Mucosa of gallbladder (tissue), 1 donor: ENCODE measurements at places on chromosomes 16 and 17.

GRCh38 chr17:76701471-76701967, 9.2 kb downstream of the MXRA7 start:
- no peak for DNase-seq

DNA sequence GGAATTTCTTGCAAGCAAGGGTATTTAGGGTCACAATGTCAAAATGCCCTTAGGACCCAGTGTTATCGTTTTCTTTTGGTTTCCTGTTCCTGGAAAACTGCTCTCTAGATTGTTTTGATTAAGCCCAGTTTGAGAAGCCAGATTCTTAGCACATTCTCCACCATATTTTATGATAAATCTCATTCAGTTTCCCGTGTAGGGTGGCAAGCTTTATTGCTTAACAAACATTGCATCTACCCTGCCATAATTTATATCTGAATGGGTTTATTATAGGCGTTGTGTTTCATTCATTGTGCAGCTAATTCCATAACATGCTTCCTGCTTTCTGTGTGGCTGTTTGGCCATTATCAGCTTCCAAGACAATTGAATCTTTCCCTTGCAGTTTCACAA, 389.1 kb upstream of the DYNLRB2 start:
- no peak for DNase-seq

DNA sequence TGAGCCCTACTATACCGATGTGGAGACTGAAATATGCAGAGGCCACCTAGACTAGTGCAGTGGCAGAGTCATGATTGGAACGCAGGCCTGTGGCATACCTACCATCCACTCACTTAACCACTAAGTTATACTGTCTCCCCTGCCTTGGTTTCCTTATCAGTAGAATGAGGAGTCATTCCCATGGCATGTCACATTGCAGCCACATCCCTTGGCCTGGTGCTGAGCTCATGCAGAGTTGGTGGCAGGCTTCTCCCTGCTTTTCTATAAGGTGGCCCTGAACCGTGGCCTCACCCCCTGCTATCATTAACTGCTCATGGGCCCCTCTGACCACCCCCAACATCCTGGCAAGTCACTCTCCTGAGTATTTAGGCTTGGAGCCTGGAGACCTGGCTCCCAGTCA, 212.5 kb downstream of the KATNIP start:
- DNase-seq = no peak

DNA sequence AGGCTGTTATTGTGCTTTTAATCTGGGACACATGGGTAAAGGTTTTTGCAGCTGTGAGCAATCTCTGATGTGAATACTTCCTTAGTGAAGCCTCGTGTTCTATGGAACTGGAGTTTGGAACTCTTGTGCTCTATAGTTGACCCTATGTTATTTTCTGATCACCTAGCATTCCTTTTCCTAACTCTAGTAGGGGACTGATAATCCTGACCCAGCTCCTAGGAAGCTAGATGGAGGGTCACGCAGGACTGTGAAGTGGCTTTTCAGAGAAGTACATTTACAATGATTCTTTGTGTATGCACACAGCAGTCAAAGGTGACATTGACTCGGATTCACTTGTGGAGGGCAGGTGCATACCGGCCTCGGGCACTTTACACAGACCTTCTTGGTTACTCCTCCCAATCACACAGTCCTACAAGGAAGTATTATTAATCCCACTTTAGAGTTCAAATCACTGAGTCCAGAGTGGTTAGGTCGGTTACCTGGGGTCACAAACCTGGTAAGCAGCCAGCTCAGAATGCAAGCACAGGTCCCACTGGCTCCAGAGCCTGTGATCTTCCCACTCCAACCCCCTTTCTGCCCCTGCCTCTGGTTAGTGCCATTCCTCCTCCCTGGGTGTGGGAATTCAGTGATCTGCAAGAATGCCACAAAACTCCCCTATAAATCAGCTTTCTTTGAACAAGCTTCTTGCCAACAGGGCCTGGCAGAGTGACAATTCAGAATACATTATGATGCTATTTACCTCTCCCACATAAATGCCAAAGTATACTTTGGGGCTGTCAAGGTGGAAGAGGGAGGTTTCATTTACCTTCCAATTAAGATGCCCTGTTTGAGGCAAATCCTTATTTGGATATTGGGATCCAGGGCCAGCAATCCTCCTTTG, 7.1 kb downstream of the CHD9NB start:
- no peak for DNase-seq

DNA sequence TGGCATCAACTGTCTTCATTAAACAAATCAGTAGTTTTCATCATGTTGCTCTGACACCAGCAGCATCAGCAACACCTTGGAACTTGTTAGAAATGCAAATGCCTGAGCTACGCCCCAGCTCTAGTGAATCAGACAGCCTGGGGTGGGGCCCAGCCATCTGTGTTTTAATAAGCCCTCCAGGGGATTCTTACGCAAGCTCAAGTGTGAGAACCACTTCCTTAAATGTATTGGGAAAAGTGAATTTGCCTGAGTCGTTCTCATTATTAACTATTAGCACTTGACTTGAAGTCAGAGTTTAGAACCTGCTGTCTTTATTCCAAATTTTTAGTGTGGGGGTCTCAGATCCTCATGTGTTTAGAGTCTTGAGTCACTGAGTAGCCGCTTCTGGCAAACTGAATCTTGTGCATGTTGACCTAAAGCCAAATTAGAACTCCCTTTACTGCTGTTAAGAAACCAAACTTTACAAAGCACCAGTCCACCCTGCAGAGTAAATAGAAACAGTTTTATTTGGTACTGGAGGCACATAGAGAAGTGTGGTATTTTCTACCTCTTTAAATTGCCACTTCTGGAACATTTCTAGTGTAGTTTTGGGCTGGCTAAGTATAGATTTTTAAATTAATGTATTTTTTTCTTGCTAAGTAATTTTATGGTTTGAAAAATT, 137.4 kb upstream of the COX10 start:
- DNase-seq = peak; percentile 56

DNA sequence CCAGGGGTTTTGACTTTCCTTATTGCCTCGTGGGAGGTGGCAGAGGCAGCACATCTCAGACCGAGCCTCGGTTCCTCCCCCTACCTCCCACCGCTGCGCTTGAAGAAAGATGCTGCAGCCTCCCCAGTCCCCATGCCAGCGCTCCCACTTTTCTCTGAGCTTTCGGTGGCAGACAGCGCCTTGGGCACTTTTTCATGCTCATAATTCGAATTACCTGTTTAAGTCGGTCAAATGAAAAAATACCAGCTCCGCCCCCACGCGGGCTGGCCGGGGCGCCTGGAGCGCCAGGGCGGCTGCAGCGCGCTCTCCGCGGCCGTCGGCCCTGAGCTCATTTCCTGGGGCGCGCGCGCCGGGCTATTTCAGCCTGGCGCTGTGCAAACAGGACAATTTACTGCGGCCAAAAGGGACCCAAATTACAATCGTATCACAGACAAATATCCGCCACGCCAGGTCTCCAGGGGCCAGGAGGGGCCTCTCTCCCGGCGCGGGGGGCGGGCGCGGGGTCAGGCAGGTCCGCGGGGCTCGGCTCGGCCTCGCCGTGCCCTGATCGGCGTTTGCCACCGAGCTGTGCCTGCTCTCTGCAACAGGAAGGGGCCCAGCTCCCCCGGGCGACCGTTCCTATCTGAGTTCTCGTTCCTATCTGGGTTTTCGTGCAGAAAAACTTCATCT, 45.0 kb downstream of the SOST start:
- DNase-seq = peak; percentile 14
